SK-N-DZ (cell line): ENCODE measurements at places on chromosomes 7 and 10.

DNA sequence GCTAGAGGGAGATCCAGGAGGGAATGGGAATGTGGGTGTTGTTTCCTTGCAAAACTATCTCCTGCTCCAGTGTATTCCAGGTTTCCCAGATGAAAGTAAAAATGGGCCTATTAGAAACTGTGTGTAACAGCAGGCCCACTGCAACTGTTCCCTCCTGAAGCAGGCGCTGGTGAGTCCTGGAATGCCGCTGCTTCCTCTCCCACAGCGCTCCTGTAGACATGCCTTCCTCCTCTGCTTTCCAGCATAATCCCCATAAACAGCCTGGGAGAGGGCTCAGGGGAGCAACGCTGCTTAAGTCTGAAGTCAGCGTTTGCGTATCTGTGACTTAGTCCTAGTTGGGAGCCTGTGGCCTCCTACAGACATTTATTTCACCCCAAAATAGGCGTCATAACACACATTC, 551.0 kb upstream of the FOXK1 start:
- DNase-seq, result no peak

- DNase-seq, result peak; percentile 37
Observed at GRCh38 chr10:93068411-93069244, 5.1 kb upstream of the CYP26A1 start.

GRCh38 chr7:44959433-44959951, 19.3 kb downstream of the MYO1G start:
- DNase-seq, result no peak

- DNase-seq, result peak; percentile 53
Observed at GRCh38 chr10:4656576-4657194, 169.3 kb upstream of the AKR1E2 start.

GRCh38 chr7:4650433-4651047, 31.6 kb upstream of the FOXK1 start:
- DNase-seq, result no peak

- DNase-seq, result no peak
Observed at GRCh38 chr10:11045487-11045886, 27.8 kb downstream of the CELF2 start.

DNA sequence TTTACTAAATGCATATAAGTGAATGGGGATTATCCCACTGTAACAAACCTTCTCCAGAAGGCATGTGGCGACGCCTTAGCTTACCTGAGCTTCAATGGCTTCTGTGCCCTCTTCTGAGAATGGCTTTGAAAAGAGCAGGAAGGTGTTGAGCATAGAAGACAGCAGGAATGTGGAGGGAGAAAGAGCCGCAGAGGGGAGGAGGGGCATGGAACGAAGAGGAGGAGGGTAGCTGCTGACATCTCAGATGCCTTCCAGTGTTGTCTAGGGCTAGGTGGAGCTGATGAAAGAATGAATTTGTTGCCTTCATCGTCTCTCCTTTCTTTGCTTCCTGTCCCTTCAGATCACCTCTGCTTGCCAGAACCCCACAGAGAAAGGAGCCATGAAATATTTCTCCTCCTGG, 86.2 kb downstream of the ITIH5 start:
- DNase-seq, result no peak

- no peak for DNase-seq
Observed at GRCh38 chr10:99827936-99828335, 45.5 kb downstream of the ABCC2 start.

DNA sequence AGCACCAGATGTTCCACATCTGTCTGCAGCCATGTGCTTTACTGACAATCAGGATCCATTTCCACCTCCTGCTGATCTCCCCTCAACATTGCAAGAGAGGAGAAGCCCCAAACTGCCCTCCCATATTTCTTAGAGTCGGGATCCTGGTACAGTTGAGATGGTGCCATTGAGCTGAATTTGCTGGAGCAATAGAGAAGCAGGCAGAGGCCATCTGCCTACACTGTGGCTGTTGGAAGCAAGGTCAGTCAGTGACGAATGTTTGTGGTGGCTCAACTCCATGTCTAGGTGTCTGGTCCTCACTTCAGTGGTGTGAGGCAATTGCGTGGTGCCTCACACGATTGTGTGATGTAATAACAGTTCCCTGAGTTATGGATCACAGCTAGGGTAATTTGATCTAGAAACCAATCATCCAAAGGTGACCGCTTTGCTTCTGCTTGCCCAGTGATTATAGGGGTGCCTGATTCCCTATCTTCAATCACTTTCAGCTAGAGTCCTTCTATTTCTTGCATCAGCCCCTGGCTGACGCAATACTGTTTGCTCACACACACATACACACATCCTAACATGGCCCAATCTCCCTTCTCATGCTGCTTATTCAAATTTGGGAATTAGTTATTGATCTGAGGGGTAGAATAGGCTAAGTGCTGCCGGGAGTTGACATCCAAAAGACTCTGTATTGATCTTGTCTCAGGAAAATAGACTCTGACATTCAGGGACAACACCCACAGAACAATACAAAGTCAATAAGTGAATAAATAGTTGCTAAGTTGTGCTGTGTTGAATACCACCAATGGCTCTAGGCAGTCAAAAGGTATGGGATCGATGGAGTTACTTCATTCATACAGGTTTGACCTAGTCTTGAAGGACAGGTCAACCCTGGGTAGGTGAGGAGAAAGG, 46.1 kb upstream of the SLC35B4 start:
- DNase-seq, result no peak

DNA sequence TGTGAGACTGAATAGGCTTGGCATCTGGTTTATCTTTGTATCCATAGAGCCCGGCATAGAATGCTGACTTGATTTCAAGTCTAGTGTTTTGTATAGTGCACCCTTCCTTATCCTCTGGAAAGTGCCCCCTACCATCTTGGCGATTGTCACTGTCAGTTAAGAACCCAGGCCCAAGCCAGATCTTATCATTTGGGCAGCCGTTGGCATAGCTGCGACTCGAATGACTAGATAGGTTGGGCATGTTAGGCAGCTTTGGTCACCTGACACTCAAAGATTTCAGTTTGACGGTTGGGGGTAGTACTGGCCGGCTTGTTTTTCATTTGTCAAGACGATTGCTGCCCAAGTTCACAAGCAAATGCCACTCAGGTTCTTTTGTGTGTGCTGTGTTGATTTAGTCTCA, 6.6 kb downstream of the NIPSNAP2 start:
- DNase-seq, result no peak

DNA sequence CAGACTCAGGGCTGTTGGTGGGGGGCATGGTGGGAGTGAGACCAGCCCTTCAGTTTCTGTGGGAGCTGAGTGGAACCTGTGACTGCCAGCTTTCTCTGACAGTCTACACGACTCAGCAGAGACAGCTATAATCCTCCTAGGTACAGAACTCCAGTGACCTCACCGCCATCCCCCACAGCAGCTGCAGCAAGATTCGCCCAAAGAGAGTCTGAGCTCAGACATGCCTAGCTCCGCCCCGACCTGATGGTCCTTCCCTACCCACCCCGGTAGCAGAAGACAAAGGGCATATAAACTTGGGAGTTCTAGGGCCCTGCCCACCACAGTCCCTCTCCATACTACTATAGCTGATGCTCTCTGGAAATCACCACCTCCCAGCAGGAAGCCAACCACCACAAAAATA, 500.1 kb downstream of the ETV1 start:
- DNase-seq, result no peak

DNA sequence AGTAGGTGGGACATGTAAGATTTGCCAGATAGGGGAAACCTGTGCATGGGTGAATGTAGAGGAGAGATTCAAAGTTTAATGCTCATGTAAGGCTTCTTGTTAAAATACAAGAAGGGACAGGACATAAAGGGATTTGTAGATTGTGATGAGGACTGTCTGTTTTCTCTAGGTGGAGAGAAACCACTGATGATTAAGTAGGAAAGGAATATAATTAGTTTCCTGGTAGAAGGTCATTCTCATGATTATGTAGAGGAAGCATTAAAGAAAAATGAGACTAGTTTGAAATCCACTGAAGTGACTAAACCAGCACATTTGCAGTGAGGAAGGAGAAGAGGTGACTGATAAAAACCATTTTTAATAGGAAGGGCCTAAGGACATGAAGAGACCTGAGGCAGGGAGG, 19.6 kb upstream of the MACC1 start:
- DNase-seq, result no peak

GRCh38 chr10:60572511-60573194, 183.0 kb upstream of the ANK3 start:
- DNase-seq, result peak; percentile 87

- DNase-seq, result peak; percentile 80
Observed at GRCh38 chr7:150986099-150986512, 4.7 kb upstream of the NOS3 start.

- DNase-seq, result no peak
Observed at GRCh38 chr7:114821030-114821900, 100.6 kb upstream of the MDFIC start.

GRCh38 chr7:93044147-93044810, 73.5 kb downstream of the SAMD9 start:
- no peak for DNase-seq

DNA sequence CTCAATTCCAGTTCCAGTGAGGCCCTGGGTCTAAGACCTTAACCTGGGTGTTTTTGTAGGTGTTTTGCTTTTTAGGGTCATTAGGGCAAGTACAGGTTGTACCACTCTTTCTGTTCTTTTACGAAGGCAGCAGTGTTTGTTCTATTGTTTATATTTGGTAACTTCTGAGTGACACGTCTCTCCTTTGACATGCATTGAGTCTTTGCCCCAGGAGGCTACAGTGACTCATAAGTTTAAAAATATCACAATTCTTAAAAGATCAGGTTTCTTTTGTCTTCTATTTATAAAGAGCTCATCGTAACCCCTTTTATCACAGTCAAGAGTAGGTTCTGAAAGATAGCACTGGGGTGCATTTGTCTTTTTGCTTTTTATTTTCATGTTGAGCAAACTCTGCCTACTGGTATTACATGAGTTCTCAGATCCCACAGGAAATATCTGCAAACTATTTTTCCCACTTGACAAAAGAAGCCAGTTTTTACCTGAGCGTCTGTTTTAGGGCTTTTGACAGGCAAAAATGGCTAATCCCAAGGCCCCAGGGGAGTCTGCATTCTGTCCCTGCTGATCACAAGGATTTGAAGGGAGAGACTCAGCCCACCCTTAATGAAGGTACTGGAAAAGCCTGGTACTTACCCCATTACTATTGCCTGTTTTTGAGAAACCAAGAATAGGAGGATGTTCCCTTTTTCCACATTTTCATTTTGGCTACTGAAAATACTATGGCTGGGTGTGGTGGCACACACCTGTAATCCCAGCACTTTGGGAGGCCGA, 7.9 kb downstream of the NUDT13 start:
- DNase-seq, result no peak

DNA sequence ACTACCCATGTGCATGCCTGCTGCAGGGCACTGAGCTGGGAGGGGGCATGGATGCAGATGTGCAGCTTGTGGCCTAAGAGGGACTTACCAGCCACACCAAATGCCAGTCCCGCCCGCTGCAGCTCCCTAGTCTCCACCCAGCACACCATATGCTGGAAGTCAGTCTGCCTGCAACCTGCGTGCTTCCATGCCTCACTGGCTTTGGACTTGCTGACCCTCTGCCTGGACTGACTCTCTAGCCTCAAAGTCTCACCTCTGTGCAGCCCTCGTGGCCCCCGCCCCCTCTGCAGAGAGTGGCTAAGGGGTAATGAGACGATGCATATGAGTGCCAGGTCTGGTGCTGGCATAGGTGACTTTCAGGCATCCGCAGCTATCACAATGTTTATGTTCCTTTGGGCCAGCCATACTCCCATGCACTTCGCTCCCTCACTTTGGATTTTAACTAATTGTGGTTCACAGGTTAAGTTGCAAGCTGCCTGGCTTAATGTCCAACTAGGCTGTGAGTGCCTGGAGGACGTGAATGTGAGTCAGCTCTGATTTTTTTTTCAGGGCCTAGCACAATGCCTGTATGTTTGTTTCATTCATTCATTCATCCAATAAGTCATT, 21.7 kb downstream of the TRIM8 start:
- no peak for DNase-seq

GRCh38 chr7:74498996-74499834, 45.5 kb downstream of the GTF2IRD1 start:
- DNase-seq, result no peak

- DNase-seq, result no peak
Observed at GRCh38 chr10:103467406-103467805, 8.7 kb upstream of the CALHM1 start.

- DNase-seq, result no peak
Observed at GRCh38 chr10:93590638-93591037, 10.4 kb downstream of the RBP4 start.

GRCh38 chr7:74066626-74067025, 17.0 kb upstream of the LIMK1 start:
- DNase-seq, result no peak

DNA sequence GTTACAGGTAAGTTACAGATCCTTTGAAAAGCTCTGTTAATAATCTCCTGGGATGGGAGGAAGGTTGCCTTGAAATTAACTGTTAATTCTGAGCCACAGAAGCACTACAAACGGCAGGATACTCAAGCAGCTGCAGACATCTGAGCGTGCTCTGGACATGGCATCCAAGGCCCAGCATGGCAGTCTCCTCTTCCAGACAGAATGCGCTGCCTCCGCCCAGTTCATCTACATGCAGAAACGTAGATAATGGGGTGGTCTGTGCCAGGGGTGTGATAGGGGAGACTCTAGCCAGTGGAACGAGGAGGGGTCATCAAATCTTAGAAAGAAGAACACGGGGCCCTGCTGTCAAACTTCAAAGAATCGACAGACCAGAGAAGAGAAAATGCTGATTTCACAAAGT, 13.8 kb downstream of the VIPR2 start:
- DNase-seq, result no peak

- DNase-seq, result no peak
Observed at GRCh38 chr7:140404565-140405065, 757 bp downstream of the RAB19 start.

- no peak for DNase-seq
Observed at GRCh38 chr10:113007343-113007771, 57.3 kb downstream of the TCF7L2 start.

DNA sequence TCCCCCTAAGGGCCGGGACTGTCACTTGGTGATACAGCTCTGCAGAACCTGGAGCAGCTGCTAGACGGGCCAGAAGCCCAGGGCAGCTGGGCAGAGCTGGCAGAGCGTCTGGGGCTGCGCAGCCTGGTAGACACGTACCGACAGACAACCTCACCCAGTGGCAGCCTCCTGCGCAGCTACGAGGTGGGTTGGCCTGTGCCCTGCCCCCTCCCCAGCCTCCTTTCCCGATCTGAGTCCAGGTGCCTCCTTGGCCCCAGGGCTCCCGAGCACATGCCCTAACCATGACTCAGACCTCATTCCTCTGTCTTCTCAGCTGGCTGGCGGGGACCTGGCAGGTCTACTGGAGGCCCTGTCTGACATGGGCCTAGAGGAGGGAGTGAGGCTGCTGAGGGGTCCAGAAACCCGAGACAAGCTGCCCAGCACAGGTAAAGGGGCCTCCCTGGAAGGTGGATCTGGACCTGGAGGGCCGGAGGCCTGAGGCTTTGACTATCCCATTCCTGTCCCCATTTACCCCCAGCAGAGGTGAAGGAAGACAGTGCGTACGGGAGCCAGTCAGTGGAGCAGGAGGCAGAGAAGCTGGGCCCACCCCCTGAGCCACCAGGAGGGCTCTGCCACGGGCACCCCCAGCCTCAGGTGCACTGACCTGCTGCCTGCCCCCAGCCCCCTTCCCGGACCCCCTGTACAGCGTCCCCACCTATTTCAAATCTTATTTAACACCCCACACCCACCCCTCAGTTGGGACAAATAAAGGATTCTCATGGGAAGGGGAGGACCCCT, 6.4 kb downstream of the NFKB2 start:
- DNase-seq, result no peak
